ENCODE measurements at places on chromosomes 2 and 18. TPM values are rescaled to one million over a fixed set of nuclear protein-coding genes. Genes with fewer than 3 reads are reported as not detected.
A peak's percentile ranks its signal among the peaks of the same experiment; 100 is the strongest.

DNA sequence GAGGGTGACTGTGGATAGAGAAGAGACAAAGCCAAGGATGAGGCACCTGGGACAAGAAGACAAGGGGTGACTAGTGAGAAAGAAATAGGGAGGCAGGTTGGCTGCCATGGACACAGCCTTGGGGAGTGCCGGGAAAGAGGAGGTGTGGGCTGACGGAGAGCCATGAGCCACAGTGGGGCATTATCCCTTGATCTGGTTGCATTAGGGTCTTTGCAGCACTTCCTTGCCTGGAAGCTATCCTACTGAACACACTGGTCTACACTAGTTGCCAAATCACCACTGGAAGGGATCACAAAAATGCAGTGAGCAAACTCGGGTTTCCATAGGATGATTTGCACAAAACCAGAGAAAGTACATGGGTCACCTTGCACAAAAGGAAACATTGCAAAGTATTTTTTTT lies 27.7 kb upstream of the ASB18 start:
- DNase-seq, result no peak

DNA sequence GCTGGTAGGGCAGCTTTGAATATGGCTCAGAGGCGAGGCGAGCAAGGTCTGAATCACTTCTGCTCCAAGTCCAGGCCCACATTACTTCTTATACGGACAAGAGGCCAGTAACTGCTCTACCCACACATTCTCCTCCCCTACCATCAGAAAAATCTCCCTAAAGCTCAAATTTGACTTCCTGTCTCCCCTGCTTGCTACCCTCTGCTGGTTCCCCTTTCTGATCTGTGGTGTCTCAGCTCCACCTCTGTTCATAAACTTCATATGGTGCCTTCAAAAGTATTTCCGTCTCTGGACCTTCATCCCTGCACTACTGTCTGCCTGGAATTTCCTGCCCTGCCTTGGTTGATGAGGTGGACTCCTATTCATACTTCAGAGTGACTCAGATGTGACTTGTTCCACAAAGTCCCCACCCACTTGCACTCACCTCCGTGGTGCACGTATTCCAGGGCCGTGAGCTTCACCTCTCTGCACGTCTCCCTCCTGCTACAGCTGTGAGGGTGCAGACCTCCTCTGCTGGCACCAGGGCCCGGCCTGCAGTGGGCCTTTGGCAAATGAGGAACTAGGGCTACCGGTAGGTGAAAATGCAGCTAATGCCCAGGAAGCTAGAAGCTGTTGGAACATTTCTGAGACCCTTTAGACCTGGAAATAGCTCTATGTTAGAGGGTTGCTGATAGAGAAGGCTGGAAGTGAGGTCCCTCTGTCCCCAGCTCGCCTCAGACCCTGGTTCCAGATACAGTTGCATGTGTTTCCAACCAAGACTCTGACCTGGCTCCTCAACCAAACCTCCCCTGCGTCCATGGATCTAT lies 24.6 kb upstream of the KCMF1 start:
- DNase-seq, result peak; percentile 83

DNA sequence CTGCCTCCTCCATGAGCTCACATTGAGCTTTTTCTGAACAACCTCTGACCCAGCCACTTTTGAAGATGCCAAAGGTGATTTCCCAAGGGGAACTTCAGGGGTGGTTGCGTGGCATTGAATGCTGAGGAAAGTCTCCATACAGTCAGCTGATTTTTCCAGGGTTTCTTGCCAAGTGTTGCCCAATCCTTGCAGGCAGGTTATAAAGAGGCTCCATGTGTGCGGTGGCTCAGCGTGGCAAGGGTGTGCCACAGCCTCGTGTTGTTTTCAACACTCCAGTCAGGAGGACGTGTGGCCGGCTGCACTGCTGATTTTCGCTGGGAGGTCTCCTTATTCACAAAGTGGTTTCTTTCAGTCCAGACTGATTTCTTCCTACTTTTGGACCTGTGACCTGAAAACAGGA lies 81.4 kb upstream of the GATA6 start:
- DNase-seq, result no peak

DNA sequence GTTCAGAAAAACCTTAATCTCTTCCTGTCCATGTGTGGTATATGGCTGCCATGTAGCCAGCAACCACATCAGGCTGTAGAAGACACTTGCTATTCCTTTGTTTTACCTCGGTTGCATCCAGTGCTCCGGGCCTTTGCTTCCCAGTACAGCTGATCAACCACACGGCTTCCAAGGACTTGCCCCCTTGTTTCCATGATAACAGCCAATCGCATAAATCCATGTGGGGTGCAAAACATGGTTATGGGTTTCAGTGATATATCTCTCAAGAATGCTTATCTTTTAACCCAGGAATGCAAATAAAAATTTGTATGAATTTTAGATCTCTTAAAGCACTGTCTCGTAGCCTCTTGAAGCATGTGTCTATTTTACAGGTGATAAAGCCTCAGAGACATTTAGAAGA lies 118.3 kb downstream of the MGAT5 start:
- no peak for DNase-seq

The MAP3K19 gene
- 0.46 TPM for polyA plus RNA-seq

The CTIF gene
- 3.5 TPM for polyA plus RNA-seq
